ENCODE measurements at places on chromosomes 3 and 15.

DNA sequence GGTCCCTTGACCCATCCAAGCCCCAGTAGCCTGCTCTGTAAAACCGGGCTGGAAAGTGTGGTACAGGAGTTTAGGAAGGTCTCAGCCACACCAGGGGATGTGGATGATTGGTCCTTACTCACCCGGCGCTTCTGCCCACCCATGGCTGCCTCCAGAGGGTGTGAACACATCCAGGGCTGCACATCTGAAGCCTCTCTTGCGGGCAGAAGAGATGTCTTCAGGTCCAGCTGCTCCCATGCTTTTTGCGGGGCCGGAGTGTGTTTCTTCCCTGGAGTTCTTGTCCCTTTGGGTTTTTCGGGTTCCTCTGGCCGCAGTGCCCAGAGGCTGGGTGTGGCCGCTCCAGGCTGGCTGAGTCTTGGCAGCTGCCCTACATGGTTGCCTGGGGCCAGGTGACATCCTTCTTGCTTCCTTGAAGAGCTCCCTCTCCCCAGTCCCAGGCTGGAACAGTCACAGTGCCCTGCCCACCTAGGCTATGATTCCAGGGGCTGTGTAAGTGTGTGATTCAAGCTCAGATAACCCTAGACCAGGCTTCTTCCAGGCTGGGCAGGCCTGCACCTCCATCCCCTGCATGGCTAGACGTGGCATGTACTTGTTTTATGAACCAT, 33.9 kb downstream of the HDAC11 start:
- no peak for DNase-seq

- DNase-seq: no peak
These were observed 91.0 kb upstream of the SLC6A11 start for GRCh38 chr3:10725067-10725466.

DNA sequence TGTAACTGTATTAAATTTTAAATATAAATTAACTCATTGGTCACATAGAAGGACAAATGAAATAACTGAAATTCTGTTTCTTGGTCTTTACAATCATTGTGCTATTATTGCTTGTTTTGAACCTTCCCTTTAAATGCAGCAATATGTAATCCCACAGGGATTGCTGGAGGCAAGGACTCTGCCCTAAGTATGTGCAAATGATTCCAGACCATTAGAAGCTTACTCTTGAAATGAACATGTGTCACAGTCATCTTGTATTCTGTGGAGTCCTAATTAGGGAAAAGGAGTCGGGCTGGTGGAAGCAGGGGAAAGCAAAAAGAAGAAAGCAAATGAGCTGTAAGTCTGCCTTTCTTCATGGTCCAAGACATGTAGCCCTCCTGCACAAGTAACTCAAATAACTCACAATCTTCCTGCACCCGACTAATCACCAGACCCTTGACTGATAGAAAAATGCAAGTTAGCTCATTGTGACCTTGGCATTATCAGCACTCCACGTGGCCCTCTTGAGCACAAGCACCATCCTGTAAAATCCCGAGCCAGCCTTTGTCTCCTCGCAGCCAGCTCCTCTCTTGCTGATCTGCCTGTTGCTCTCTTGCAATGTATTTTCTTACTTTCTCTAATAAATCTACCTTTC, 2.3 kb upstream of the TMPRSS7 start:
- no peak for DNase-seq

- DNase-seq: no peak
These were observed 500.6 kb downstream of the PYDC2 start for GRCh38 chr3:191961529-191961928.
